ENCODE measurements at places on chromosomes 5 and 9. TPM values are rescaled to one million over a fixed set of nuclear protein-coding genes. Genes with fewer than 3 reads are reported as not detected.

GRCh38 chr9:25700430-25700829, 22.2 kb upstream of the TUSC1 start:
- H3K4me1 ChIP-seq, result no peaks in the 10 kb centered on the region
- no peak overlapping the region for H3K27ac ChIP-seq
- H3K27me3 ChIP-seq, result no peaks in the 10 kb centered on the region
- no peaks in the 10 kb centered on the region for H3K36me3 ChIP-seq
- DNase-seq, result no peak

DNA sequence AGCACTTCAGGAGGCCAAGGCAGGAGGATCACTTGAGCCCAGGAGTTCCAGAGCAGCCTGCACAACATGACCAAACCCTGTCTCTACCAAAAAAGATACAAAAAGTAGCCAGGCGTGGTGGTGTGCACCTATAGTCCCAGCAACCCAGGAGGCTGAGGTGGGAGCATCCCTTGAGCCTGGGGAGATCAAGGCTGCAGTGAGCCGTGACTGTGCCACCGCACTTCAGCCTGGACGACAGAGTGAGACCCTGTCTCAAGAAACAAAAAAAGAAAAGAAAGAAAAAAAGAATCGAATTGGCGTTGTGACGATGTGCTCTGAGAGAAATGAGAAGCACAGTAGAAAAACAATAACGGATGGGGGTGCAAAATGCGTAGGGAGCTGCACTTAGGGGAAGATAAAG, 101.4 kb downstream of the NDFIP1 start:
- no peaks in the 10 kb centered on the region for H3K36me3 ChIP-seq
- no peak overlapping the region for H3K27ac ChIP-seq
- no peak for DNase-seq
- no peaks in the 10 kb centered on the region for H3K27me3 ChIP-seq
- no peak overlapping the region for H3K4me3 ChIP-seq

DNA sequence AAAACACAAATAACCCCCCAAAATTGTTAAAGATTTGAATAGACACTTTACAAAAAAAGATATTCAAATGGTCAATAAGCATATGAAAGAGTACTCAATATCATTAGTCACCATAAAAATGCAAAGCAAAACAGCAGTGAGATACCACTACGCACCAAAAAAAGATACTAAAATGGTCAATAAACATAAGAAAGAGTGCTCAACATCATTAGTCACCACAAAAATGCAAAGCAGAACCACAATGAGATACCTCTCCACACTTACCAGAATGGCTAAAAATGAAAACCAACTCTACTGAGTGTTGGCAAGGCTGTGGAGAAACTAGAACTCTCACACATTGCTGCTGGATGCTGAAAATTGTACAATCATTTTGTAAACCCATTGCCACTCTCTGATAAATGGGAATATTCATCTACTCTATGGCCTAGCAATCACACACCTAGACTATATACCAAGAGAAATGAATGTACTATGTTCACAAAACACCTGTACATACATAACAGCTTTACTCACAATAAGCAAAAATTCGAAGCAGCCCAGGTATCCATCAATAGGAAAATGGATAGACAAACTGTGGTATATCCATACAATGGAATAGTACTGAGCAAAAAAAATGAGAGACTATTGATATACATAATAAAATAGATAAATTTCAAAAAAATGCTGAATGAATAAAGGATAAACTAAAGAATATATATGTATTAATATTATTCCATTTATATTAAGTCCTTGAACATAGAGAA, 205.0 kb upstream of the DAPK1 start:
- no peak overlapping the region for H3K4me3 ChIP-seq
- DNase-seq, result no peak
- H3K27ac ChIP-seq, result no peak overlapping the region
- H3K4me1 ChIP-seq, result no peaks in the 10 kb centered on the region
- no peaks in the 10 kb centered on the region for H3K36me3 ChIP-seq

GRCh38 chr5:13609504-13609903, 335.0 kb downstream of the DNAH5 start:
- no peak for DNase-seq
- H3K4me1 ChIP-seq, result peaks cover 10% of the 10 kb centered on the region
- H3K27ac ChIP-seq, result no peak overlapping the region
- H3K4me3 ChIP-seq, result no peak overlapping the region
- H3K27me3 ChIP-seq, result no peaks in the 10 kb centered on the region
- H3K36me3 ChIP-seq, result no peaks in the 10 kb centered on the region

- no peak overlapping the region for H3K27ac ChIP-seq
- peaks cover 39% of the 10 kb centered on the region for H3K4me1 ChIP-seq
Measured at GRCh38 chr9:95075700-95076099, 241.8 kb downstream of the FANCC start.

DNA sequence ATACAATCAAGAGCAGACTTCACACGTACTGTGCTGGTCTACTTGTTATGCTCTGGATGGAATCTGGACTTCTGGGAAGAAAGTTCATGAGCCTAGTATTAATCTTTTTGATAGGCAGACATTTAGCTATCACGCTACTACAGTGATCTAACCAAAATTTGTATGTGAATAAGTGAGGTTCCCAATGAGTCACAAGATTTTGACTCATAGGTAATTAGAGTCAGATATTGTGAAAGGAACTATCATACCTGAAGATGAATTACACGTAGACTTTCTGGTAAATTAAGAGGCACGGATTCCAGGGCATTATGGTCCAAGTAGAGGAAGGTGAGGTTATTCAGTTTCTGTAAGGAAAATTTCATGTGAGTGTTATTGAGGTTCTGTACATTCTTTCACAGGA, 18.4 kb downstream of the OGN start:
- H3K4me1 ChIP-seq, result no peaks in the 10 kb centered on the region
- DNase-seq, result no peak
- no peaks in the 10 kb centered on the region for H3K27me3 ChIP-seq
- no peak overlapping the region for H3K27ac ChIP-seq

DNA sequence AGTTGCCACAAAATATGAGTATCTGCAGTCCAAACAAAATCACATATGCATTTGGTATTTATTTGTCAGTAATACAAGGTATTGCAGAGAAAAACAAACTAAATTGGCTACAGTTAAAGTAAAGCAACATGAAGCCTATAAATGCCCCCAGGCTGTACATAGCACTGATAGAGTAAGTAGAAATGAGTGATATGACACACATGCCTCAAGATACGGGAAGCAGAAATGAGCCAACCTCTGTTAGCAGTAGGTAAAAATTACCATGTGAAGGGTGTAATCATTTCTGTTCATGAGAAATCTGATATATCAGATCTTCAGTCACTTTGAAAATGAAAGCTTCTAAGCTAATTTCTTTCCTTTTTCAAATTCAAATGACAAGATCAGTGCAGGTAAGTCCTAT, 131.1 kb downstream of the CHSY3 start:
- no peaks in the 10 kb centered on the region for H3K27me3 ChIP-seq
- no peaks in the 10 kb centered on the region for H3K36me3 ChIP-seq
- DNase-seq, result no peak

DNA sequence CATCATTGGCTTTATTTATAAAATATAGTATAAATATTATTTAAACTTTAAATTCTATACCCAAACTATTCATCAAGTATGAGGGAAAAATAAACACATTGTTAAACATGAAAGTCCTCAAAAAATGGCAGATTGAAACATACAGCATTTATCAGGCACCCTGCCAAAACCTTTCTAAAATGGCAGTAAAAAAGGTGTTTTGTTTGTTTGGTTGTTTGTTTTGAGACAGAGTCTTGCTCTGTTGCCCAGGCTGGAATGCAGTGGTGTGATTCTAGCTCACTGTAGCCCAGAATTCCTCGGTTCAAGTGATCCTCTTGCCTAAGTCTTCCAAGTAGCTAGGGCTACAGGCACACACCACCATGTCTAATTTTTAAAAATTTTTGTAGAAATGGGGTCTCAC, 60.1 kb upstream of the ECM2 start:
- no peak overlapping the region for H3K27ac ChIP-seq
- H3K27me3 ChIP-seq, result no peaks in the 10 kb centered on the region
- no peak for DNase-seq
- H3K4me3 ChIP-seq, result no peak overlapping the region
- no peaks in the 10 kb centered on the region for H3K36me3 ChIP-seq
- H3K4me1 ChIP-seq, result no peaks in the 10 kb centered on the region

DNA sequence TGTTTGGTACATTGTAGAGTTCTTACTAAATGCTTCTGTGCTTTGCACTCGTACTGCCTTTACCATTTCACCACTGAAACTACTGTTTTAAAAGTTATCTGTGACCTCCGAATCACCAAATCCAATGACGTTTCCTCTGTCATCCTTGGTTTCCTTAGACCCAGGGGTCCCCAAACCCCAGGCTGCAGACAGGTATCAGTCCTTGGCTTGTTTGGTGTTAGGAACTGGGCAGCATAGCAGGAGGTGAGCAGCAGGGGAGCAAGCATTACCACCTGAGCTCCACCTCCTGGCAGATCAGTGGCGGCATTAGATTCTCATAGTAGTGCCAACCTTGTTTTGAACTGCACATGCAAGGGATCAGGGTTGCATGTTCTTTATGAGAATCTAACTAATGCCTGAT, 26.8 kb upstream of the APC start:
- H3K27me3 ChIP-seq, result no peaks in the 10 kb centered on the region
- no peak for DNase-seq
- no peak overlapping the region for H3K4me3 ChIP-seq
- H3K27ac ChIP-seq, result no peak overlapping the region
- H3K4me1 ChIP-seq, result peaks cover 20% of the 10 kb centered on the region

GRCh38 chr5:137090721-137091120, 408.4 kb downstream of the SPOCK1 start:
- H3K27me3 ChIP-seq, result no peaks in the 10 kb centered on the region
- DNase-seq, result no peak
- no peaks in the 10 kb centered on the region for H3K36me3 ChIP-seq
- no peak overlapping the region for H3K4me3 ChIP-seq

DNA sequence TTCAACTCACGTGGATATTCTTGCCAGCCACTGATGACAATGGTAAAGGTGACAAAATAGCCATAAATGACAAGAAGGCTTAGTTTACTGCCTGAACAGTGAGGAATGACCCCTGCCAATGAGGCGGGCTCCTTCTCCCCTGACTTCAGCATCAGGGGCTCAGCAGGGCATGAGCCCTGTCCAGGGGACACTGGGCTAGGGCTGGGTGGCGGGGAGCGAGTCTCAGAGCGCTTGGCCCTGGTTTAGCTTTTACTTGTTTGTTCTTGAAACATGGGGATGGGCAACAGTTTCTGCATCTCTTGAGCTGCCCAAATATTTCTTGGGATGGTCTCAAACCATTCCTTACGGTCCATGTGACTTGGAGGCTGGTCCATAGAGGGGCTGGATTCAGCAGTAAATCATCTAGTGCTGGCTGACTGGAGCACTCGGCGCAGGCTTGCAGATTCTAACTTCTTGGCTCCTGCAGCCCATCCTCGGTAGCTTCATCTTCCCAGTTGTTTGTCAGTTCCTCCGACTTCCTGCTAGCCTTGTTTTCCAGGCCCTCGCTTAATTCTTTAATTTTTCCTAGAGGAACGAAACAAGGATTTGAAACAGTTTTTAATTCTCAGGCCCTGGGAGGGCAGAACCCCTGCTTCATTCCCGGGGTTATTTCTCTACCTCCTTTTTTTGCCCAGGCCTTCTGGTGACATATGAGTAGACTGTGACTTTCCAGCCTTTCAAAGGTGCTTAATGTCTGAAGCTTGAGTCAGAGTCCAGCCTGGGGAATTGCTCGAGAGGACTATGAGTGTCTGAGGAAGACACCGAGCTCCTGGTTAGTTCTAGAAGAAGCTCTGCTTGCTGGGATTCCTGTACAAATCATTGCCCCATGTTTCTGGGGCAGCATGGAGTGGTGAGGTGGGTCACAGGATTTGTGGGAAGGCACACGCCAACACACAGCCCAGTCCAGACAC, 4.5 kb upstream of the HMCN2 start:
- H3K4me3 ChIP-seq, result no peak overlapping the region
- H3K27ac ChIP-seq, result no peak overlapping the region
- H3K36me3 ChIP-seq, result no peaks in the 10 kb centered on the region
- no peaks in the 10 kb centered on the region for H3K27me3 ChIP-seq

- no peak overlapping the region for H3K4me3 ChIP-seq
- H3K4me1 ChIP-seq, result no peaks in the 10 kb centered on the region
- DNase-seq, result no peak
Measured at GRCh38 chr5:1913578-1913977, 30.9 kb upstream of the IRX4 start.

- H3K27me3 ChIP-seq, result no peaks in the 10 kb centered on the region
- H3K36me3 ChIP-seq, result peaks cover 1% of the 10 kb centered on the region
- DNase-seq, result no peak
- no peaks in the 10 kb centered on the region for H3K4me1 ChIP-seq
- no peak overlapping the region for H3K27ac ChIP-seq
Measured at GRCh38 chr9:112218908-112219307, 43.8 kb upstream of the SUSD1 start.

- DNase-seq, result no peak
- H3K27me3 ChIP-seq, result no peaks in the 10 kb centered on the region
- no peaks in the 10 kb centered on the region for H3K4me1 ChIP-seq
- H3K27ac ChIP-seq, result no peak overlapping the region
Measured at GRCh38 chr5:35847961-35848360, 8.7 kb upstream of the IL7R start.

GRCh38 chr9:116497095-116497890, 189.8 kb upstream of the TRIM32 start:
- no peaks in the 10 kb centered on the region for H3K36me3 ChIP-seq
- H3K4me3 ChIP-seq, result no peak overlapping the region

DNA sequence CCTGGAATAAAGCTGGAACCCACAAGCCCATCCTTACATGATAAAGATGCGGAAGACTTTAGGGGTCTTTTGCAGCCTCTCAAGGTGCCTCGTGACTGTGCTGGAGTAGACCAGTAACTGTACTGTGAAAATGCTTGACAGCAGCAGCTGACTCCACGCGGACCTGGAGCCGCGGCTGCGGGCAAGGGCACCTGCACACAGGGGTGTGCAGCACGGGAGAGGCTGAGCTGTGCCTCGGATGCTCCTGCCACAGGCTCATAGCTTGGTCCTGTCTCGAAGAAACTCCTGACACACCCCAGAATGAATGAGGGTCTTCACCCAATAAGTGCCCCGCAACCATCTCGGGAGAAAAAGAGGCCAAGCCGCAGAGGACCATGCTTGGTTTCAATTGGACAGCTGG, 40.3 kb upstream of the CEP72 start:
- no peak for DNase-seq
- no peak overlapping the region for H3K27ac ChIP-seq
- H3K36me3 ChIP-seq, result no peaks in the 10 kb centered on the region
- no peaks in the 10 kb centered on the region for H3K27me3 ChIP-seq
- no peak overlapping the region for H3K4me3 ChIP-seq
- H3K4me1 ChIP-seq, result no peaks in the 10 kb centered on the region

GRCh38 chr5:83512061-83512745, 40.7 kb downstream of the VCAN start:
- DNase-seq, result no peak
- H3K4me1 ChIP-seq, result no peaks in the 10 kb centered on the region
- no peaks in the 10 kb centered on the region for H3K36me3 ChIP-seq
- no peak overlapping the region for H3K27ac ChIP-seq
- H3K4me3 ChIP-seq, result no peak overlapping the region

GRCh38 chr9:134503301-134504105, 138.1 kb upstream of the COL5A1 start:
- H3K27ac ChIP-seq, result no peak overlapping the region
- DNase-seq, result no peak
- H3K27me3 ChIP-seq, result no peaks in the 10 kb centered on the region
- no peaks in the 10 kb centered on the region for H3K4me1 ChIP-seq

GRCh38 chr5:158731014-158731413, 368.7 kb downstream of the EBF1 start:
- no peaks in the 10 kb centered on the region for H3K4me1 ChIP-seq
- H3K36me3 ChIP-seq, result no peaks in the 10 kb centered on the region
- H3K4me3 ChIP-seq, result no peak overlapping the region
- DNase-seq, result no peak

Gene MYOT
- not detected for total RNA-seq

Gene MAST4
- total RNA-seq, result 17.8 TPM

Gene ENC1
- total RNA-seq, result 92.7 TPM

Gene SLC6A18
- not detected for total RNA-seq

Gene NSMF
- 67.6 TPM for total RNA-seq

Data from Caco-2 (cell line).